ENCODE measurements at places on chromosomes 6 and 20.

DNA sequence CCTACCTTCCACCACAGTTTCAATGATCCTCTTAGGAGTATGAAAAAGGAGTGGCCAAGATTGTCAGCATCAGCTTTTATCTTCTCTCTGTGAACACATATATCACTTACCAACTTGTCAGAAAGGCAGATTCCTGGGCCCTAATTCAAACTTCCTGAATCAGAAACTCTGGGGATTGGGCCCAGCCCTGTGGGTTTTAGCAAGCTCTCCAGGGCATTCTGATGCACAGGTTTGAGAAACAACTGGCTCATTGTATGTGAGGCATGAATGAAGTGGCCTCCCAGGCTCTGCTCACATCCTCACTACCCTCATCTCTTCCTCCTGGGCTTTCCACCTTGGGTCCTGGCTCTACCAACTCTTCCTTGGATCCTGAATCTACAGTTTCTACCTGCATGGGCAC, 13.2 kb upstream of the THBD start:
- no peak for DNase-seq

GRCh38 chr6:165618241-165618640, 44.8 kb downstream of the PDE10A start:
- no peak for DNase-seq

DNA sequence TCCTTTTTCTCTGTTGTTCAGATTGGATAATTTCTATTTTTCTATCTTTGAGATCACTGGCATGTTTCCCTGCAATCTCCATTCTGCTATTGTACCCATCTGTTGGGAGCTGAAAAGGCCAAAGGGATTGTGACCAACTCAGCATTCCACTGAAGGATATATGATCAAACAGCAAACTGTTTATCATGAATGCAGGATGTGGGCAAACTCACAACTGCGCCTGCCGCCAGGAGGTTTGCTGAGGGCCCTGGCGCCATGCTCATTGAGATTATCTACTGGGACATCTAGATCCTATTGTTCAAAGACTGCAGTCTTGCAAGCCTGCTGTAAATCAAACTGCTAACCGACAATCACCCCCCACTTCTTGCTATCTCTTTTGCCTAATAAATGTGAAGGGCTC, 3.8 kb upstream of the FKBP1A start:
- DNase-seq = peak; percentile 70

DNA sequence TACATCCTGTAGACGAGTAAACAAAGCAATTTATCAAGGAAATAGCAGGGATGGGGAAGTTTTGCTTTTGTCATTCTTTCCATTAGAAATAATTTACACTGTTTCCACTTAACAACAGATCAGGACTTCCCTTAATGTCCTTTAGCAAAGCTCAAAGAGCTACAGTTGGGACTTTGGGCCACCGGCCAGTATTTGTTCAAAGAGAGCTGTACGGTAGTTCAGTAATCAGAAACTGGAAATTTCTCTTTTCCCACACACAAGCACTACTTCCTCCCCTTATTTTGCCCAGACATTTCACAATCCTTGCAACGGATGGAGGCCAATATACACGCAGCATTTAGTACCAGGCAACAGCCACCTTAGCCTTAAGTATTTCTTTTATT, 12.1 kb upstream of the HINT3 start:
- no peak for DNase-seq

- DNase-seq = peak; percentile 38
These were observed 50.2 kb upstream of the HINT3 start for GRCh38 chr6:125906158-125906998.
